ENCODE measurements at places on chromosomes 3 and 15.

DNA sequence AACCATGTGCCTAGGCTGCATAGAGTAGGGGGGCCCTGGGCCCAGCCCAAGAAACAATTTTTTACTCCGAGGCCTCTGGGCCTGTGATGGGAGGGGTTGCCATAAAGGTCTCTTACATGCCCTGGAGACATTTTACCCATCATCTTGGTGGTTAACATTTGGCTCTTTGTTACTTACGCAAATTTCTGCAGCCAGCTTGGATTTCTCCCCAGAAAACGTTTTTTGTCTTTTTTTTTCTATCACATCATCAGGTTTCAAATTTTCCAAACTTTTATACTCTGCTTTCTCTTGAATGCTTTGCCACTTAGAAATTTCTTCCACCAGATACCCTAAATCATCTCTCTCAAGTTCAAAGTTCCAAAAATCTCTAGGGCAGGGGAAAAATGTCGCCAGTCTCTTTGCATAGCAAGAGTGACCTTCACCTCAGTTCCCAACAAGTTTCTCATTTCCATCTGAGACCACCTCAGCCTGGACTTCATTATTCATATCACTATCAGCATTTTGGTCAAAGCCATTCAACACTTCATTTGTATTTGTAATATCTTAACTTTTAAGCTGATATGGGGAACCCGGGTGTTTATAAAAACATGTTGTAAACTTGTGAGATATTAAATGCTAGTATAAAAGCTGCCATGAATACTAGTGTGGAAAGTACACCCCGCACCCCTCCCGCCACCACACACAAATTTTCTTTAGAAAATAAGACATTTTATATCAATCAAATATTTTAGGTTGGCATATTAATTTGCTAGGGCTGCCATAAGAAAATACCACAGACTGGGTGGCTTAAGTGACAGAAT lies 56.0 kb upstream of the PLSCR4 start:
- DNase-seq: no peak

DNA sequence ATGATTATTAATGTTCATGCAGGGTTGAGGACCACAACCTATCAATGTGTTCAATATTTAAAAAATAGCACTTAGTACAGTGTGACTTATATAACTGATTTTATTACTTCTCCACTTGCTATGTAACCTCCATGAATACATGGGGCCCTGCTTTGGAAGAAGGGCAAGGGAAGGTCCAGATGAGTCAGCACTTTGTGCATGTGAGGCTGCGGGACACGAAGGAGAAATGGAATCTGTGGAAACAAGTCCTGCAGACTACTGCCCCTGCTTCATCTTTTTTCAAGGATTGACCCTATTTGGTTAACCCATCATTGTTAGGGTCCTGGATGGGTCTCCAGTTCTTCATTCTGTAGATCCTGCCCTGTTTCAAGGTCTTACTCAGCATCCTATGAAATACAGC lies 1.6 kb downstream of the NXPE3 start:
- no peak for DNase-seq

DNA sequence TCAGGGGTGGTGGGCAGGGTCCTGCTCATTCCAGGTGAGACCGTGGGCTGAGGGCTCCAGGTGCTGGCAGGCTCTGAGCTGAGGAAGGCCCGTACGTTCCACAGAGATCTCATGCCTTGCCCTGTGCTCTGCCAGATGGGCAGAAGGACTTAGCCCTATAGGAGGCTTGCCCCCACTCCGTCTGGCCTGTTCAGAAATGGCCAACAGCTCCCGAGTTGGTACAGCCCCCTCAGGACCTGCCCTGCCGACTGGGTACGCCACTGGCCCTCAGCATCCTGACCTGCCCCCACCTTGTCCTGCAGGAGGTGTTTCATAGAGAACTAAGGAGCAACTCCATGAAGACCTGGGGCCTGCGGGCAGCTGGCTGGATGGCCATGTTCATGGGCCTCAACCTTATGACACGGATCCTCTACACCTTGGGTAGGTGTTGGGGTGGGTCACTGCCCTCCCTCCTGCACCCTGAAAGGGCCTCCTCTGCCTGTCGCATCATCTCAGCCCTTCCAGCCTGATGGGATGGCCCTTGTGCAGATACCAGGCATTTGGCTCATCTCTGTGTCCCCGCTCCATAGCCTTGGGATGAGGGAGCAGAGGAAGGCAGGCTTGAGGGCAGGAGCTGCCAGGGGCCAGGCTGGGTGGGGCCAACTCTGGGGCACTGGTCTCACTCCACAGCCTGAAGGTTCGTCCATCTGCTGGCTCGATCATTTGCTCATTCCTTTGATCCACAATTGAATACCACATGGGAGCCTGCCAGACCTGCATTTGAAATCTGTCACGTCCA lies 14.2 kb downstream of the TMEM43 start:
- no peak for DNase-seq

DNA sequence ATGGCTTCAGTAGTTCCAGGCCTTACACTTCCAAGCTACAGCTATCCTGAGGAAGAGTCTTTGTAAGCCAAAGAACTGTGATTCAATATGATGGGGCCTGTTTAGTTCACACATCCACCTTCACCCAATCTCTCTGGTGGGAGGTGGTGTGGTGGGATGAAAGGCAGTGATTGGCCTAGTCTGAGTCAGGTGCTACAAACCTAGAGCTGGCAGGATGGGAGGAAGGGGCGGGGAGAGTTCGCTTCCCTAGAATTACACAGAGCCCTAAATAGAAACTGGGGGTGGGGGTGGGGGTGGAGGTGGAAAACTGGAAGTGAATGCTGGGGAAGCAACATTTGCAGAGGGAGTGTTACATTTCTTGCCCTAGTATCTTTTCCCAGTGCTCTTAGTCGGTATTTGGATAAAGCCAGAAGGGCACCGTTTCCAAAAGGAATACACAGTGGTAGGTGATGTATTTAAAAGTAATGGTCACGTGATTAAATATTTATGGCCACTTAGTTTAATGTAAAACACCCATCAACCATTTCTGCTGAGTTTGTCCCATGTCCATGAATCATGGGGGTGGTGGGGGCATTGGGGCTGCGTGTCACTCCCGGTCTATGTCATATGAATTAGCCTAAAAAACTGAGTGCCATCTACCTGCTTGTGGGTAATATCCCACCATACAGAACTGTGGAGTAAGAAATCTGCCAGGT lies 247.6 kb upstream of the PROK2 start:
- no peak for DNase-seq

DNA sequence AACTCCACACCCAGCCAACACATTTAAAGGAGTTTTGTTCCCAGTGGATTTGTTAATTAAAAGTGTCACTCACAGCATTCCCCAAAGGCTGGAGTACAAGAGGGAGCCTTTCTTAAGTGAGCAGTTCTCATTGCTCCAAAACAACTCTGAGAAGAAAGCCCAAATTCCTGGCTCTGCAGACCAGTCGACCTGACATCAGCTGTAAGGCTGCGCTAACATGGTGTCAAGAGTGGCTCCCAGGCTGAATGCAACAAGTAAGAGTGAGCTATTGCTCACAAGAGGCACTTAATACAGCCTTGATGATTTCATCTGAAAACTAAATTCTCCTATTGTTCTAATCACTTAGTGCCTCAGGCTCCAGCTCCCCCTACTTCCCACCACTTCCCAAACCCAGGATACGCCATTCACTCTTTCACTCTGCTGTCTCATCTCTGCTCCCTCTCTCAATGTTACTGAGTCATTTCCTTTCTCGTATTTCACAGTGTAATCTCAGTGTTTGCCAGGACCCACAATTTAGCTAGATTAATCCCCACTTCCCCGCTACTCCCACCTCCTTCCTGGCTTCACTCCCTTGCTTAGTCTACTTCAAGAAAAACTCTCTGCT lies 81.8 kb downstream of the WWTR1 start:
- DNase-seq: no peak

- no peak for DNase-seq
Measured at GRCh38 chr3:59135096-59135495, 85.3 kb upstream of the CFAP20DC start.

GRCh38 chr3:13095408-13095937 lies 22.2 kb upstream of the IQSEC1 start:
- no peak for DNase-seq

GRCh38 chr15:85490856-85491255 lies 110.5 kb downstream of the AKAP13 start:
- no peak for DNase-seq

GRCh38 chr3:171419457-171419856 lies 40.7 kb downstream of the TNIK start:
- DNase-seq: no peak

DNA sequence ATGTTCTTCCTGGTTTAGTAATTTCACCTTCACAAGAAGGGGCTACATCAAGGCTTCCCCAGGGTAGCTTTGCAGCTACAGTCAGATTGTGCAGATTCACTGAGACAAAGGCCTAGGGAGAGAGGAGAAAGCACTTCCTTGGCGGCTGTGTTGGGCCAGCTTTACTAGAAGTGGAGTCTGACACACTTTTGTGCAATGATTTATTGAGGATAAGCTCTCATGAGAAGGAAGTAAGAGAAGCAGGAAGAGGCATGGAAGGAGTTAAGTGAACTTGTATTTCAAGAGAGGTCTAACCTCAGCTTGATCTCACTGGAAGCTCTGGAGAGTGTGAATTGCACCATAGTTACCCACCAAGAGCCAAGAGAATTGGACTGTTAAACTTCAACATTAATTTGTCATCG lies 78.9 kb downstream of the TGFBR2 start:
- DNase-seq: no peak

DNA sequence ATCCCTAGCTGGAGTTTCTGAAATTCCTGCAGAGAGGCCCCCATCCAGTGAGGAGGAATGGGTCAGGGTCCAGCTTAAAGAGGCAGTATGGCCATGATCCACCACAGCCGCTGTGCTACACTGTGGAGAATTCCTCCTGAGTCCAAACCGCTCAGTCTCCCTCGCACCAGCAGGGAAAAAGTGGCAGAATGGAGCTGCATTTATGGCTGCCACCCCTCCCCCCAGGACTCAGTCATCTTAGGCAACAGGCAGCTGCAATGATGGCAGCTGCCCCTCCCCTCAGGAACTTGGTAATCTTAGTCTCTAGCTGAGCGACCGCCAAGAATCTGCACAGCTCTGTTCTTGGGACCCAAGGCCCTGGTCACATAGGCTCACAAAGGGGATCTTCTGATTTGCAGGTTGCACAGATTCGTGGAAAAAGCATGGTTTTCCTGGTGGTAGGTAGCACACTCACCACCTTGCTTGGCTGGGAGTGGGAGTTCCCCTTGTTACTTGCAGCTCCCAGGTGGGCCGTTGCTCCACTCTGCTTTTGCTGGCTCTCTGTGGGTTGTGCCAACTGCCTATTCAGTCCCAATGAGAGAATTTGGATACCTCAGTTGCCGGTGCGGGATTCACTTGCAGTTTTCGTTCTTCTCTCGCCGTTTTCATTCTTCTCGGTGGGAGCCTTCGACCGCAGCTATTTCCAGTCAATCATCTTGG lies 204.1 kb downstream of the STXBP5L start:
- no peak for DNase-seq

DNA sequence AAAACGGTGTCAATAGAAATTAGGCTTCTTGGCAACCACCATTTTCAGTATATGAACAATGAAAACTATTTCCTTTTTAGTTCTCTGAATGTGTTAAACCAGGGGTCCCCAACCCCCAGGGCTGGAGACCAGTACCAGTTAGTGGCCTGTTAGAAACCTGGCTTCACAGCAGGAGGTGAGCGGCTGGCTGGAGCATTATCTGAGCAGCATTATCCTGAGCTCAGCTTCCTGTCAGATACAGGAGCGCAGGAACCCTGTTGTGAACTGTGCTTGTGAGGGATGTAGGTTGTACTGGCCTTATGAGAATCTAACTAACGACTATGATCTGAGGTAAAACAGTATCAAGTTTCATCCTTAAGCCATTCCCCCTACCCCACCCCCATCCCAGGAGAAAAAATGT lies 328.7 kb downstream of the ZBBX start:
- no peak for DNase-seq

DNA sequence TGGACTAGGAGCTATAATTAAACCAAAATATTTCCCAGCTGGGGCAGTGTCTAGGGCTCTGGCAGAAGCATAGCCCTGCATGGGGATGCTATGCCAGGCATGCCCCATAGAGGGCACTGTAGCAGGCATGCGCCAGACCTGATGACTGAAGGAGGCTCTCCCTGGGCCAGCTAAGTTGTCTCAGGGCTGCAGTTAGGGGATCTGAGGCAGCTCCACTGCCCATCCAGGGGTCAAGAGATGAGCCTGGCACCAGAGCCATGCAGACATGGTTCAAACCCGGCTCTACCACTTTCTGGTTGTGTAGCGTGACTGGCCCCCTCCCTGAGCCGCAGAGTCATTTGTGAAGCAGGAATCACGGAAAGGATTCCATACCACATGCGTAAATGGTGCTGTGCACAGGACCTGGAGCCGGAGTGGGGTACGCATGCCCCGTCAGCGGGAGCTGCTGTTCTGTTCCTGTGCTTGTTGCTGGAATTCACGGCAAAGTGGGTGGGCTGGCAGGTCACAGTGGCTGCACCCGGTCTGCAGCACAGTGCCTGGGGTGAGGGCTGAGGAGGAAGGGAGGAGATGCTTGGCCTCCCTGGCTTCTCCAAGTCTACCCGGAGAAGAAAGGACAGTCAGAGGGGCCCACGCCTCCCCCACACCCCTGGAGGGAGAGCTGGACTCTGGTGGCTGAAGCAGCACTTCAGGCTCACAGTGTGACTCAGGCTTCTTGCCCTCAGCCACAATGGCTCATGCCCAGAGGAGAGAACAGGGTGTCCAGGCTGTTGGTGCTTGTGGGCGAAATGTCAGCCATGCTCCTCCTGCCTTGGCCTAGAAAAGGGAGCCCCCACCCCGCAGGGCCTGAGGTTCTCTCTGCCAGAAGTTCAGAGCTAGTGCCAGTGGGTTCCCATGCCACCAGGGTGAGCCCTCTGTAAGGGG lies 43.1 kb downstream of the DNASE1L3 start:
- no peak for DNase-seq

DNA sequence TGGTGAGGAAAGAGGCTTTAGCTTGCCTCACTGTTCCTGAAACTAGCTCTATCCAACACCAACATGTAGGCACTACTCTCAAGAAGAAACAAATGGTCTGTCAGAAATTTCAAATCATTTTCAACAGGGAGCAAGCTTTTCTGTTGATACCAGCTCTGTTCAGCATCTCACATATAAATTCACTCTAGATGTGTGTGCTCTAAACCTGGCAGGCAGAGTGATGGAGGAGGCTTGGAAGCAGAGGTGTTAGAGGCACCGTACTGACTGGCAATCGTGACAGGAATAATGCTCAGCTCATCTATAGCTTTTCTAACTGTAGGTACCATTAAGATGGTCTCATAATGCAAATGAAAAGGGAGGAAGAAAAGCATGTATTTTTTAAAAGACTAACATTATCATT lies 597.2 kb upstream of the NECTIN3 start:
- no peak for DNase-seq

- no peak for DNase-seq
Measured at GRCh38 chr15:44573386-44573785, 36.4 kb downstream of the EIF3J start.

- DNase-seq: no peak
Measured at GRCh38 chr3:30779686-30780287, 114.7 kb downstream of the GADL1 start.

Measured in stimulated activated CD8-positive, alpha-beta memory T cell treated with anti-CD3 and anti-CD28 coated beads, Interleukin-4, amount 100 ng/mL, for 1 hour (primary cell).